ENCODE measurements at places on chromosomes 1 and 21.

GRCh38 chr1:41236781-41237180 is 5.3 kb downstream of the SCMH1 start:
- DNase-seq = no peak

GRCh38 chr1:62178372-62178771 is 16.3 kb upstream of the L1TD1 start:
- no peak for DNase-seq

- peak; percentile 2 for DNase-seq
Measured at GRCh38 chr1:94463765-94464330, 45.7 kb downstream of the ABCD3 start.

GRCh38 chr1:43934101-43934985 is 742 bp downstream of the ARTN start:
- peak; percentile 85 for DNase-seq

DNA sequence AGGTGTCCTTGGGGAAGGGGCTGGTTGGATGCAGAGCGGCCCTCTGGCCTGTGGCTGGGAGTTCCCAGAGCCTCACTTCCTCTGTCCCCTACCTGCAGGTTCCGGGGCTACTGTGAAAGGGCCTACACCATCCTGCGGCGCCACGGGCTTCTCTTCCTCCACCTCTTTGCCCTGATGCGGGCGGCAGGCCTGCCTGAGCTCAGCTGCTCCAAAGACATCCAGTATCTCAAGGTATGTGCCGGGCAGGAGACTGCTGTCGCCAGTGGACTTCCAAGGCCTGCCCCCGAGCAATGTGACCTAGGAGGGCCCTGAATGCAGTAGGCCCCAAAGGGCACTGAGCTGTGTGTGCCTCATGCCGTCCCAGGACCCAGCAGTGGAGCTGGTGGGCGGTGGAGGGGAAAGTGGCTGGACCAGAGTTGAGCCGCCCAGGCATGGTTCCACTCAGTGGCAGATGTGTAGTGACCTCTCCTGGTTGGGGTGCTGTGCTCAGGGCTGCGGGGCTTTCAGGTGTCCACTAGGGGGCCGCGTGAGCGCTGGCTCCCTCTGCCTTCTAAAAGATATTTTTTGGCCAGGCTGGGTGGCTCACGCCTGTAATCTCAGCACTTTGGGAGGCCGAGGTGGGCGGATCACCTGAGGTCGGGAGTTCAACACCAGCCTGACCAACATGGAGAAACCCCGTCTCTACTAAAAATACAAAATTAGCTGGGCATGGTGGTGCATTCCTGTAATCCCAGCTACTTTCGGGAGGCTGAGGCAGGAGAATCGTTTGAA is 73.4 kb downstream of the PIK3CD start:
- no peak for DNase-seq

DNA sequence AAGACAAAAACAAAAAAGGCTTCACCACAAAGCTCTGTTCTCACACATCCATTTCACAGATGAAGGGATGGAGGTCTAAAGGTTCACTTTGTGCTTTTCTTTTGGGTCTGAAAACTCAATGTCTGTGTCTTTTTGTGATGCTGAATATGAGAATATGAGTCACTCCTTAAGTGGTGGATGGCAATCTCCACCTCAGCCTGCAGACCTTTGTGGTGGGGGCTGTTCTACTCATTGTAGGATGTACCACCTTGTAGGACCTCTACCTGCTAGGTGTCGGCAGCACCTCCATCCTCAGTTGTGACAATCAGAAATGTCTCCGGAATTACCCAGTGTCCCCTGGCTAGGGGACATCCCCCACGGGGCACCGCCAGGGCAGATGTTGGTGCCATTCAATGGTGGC is 42.8 kb downstream of the UBASH3A start:
- no peak for DNase-seq

- no peak for DNase-seq
Measured at GRCh38 chr1:54362881-54363340, 43.3 kb downstream of the SSBP3 start.

DNA sequence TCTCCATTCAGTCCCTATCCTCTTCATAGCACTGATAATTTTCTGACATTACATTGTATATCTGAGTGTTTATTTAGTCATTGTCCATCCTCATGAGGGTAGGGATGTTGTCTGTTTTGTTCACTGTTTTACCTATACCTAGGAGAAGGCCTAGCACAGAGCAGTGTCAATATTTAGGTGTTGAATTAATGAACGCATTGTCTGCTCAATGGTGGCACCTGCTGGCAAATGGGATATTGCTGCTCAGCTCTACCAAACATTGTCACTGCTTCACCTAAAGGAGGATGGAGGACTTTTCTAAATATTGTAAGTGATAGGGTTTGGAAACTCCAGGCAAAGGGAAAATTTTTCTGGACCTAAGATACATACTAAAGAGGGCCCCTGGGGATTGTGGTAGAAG is 243.9 kb downstream of the RRAGC start:
- no peak for DNase-seq

GRCh38 chr1:16351994-16352841 is at the start of gene FBXO42:
FBXO42 (minus strand) TSS chr1:16352480; CDS start chr1:16315418, 37,062 bp downstream.
- peak; percentile 55 for DNase-seq

- no peak for DNase-seq
Measured at GRCh38 chr1:48979940-48980339, 203.2 kb upstream of the BEND5 start.

DNA sequence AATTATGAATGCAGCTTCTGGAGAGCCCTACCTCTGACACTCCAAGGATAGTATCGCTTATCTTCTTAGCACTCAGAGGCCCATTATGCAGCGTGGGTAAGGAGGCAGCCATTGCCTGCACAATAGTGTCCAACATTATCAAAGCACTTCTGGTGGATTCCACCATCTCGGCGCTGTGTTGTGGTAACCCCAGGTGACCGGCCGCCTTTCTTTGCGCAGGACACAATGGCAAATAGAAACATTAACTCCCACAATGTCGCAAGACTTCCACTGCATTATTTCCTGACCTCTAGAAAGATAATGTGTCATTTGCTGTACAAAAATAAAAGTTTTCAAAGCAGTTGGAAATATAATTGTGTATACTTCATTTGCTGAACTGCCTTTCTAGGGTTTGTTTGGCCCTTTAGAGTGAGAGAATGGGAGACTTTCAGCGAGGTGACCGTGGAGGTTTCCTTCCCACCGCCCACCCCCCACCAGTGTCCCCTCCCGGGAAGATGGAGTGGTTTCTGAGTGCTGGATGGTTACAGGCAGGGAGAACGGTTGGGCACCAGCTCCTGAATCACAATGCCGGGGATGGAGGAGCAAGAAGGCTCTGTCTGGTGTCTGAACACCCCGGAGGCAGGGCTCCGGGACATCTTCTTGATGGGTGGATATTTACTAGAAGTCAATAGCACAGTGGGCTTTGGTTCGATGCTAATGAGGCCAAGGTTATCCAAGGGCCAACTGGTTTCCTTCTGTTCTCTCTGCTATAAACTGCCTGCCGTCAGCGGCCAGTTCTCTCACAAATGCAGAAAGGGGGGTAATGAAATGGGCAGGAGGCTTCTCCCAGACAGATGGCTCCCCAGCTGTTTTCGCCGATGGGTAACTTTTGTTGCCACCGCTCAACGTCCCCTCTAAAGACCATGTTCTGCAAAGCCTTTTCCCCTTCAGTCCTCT is 215.4 kb upstream of the PROX1 start:
- DNase-seq = no peak

DNA sequence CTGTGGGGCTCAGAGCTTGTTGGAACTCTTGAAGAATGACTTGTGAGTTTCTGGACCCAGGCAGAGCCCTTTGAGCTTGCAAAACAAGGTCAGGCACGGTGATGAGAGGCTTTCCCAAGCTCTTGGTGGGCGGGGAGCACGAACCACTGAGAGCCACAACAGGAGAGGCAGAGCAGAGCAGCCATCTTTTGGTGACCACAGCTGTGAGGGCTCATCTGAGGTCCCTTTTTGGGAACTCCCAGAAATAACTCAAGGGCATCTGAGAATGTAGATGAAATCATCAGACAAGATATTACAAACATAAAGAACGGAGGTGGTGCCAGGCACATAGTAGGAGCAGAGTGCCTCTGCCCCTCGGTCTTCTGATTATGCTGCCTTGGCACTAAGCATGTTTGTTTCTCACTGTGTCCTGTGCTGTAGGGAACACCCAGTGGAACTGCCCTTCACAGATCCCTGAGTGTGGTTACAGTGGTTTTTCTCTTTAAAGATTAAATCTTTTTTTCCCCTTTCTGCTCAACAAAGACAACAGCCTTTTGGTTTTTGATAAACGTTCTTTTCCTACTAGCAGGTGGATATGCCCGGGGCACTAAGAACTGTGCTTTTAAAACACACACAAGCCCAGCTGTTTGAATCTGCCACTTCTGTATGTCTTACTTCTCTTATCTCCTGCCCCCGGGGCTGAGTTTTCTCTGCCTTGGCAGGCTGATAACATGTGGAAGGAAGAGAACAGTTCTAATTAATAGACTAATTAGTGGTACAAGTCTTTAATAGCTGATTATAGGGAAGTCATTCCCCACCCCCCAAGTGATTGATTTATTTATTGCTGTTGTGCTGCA is 37.7 kb downstream of the CD34 start:
- DNase-seq = no peak

- no peak for DNase-seq
Measured at GRCh38 chr1:92832537-92833114, 786 bp downstream of the RPL5 start.

GRCh38 chr1:27284425-27285273 is 37.3 kb upstream of the TMEM222 start:
- peak; percentile 41 for DNase-seq

- DNase-seq = no peak
Measured at GRCh38 chr1:20698195-20698910, 19.5 kb downstream of the KIF17 start.

DNA sequence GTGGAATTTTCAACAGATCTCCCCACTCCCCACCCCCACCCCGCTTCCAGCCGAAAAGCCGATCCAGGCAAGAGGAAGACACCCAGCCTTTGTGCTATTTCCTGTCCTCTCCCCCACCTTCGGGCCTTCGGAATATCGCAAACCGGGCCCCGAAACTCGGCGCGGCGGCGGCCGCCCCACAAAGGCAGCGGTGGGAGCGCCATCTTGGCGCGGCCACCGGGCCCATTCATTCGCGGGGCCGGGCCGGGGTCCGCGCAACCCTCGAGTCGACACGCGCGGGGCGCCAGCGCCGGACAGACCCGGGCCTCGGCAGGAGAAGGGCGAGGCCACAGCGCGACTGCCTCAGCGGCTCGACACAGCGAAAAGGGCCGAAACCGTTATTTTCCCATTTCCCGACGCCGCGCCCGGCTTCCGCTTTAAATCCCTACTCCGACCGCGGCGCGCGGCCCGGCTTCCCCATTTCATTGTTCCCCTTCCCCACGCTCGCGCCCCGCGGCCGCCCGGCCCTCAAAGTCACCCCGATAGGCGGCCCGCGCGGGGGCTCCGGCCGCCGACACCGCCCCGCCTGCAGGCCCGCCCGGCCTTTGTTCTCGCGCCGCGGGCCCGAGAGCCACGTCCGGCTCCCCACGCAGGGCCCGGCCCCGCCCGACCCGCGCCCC is 911 bp downstream of the GNB1 start:
- DNase-seq = no peak

Data from NCI-H748 treated with DMSO at 0.1 percent for 48 hours (cell line).